ENCODE measurements at places on chromosomes 4 and X.

- DNase-seq: no peak
Observed at GRCh38 chrX:123436512-123437136, 252.5 kb downstream of the GRIA3 start.

- DNase-seq: no peak
Observed at GRCh38 chr4:152499344-152499743, 36.5 kb downstream of the FBXW7 start.

- no peak for DNase-seq
Observed at GRCh38 chr4:74098427-74098994, 484 bp downstream of the CXCL2 start.

DNA sequence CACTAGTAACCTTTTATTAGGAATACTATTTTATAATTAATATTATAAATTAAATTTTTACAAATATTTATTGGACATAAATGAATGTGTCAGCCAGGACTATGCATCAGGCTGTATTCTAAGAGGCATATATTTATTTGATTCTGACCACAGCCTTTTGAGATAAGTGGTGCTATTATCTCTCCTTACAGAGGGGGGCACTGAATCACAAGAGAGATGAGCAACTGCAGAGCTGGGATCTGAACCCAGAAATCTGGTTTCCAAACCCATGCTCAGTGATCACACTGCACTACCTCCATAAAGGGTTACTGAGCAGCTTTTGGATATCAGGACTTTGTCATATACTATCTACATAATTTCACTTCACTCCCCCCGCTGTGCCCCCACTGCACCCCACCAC lies 322.0 kb downstream of the TMA16 start:
- DNase-seq: no peak

GRCh38 chr4:44679060-44679459 lies 840 bp downstream of the GUF1 start:
- no peak for DNase-seq

All from HT-29 (cell line).